ENCODE measurements at places on chromosomes 2 and 18. TPM values are rescaled to one million over a fixed set of nuclear protein-coding genes. Genes with fewer than 3 reads are reported as not detected.

- no peak for DNase-seq
Observed at GRCh38 chr2:46164529-46165301, 132.5 kb upstream of the EPAS1 start.

GRCh38 chr2:3423492-3424170, 44.1 kb downstream of the TRAPPC12 start:
- peak; percentile 55 for DNase-seq

DNA sequence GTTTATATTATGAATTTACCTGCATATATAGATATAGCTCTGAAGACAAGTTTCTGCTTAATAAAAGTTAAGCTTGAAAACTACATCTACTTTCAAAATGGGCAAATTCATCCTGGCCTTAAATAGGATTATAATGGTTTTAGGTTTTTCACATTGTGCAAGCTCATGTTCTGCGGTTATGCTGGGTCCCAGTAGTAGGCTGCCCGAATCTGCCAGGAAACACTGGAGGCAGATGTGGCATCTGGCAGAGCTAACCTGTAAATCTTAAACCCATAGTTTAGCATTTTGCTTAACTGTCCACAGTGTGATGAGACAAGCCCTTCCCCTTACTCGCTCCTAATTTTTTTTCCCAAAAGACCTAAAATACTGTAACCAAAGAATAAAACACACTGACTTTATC, 234.2 kb downstream of the TCF4 start:
- DNase-seq = no peak

- DNase-seq = no peak
Observed at GRCh38 chr2:2021995-2022394, 277.7 kb upstream of the PXDN start.

The MYO1B gene
- 305 TPM for total RNA-seq

The MERTK gene
- total RNA-seq = 21.5 TPM

All from left lung (tissue), 14 donors.